ENCODE measurements at places on chromosomes 7 and 10.

DNA sequence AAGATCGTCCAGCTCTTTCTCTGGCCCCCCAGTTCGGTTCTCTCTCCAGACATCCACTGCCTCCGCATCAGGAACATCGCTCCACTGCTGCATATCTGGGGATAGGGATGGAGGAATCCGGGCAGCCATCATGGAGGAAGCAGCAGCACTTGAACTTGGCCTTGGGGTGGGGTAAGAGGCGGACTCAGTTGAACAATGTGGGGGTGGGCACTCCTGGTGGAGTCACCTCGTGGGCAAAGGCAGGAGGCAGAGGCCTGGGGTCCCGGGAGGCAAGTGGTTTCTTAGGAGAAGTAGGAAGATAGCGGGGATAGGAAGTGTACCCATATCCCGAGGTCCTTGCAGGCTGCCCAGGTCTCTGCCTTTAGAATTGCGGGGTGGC lies 98.3 kb downstream of the CHST15 start:
- DNase-seq = no peak

GRCh38 chr10:103111031-103111917 lies 81.8 kb downstream of the NT5C2 start:
- no peak for DNase-seq

DNA sequence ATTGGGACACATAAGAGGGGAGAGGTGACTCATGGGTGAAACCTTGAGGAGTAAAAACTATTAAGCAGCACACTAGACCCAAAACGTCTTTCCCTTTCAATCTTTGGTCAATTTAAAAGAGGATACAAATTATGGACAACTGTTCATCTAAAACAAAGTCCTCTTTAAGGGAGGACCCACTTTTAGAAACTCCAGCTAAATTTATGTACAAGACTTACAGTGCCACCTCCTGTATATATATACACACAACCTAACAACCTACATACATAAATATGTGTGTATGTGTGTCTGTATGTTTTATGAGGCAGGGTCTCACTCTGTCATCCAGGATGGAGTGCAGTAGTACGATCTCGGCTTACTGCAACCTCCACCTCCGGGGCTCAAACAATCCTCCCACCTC lies 18.1 kb upstream of the ZC3HAV1 start:
- DNase-seq = no peak

DNA sequence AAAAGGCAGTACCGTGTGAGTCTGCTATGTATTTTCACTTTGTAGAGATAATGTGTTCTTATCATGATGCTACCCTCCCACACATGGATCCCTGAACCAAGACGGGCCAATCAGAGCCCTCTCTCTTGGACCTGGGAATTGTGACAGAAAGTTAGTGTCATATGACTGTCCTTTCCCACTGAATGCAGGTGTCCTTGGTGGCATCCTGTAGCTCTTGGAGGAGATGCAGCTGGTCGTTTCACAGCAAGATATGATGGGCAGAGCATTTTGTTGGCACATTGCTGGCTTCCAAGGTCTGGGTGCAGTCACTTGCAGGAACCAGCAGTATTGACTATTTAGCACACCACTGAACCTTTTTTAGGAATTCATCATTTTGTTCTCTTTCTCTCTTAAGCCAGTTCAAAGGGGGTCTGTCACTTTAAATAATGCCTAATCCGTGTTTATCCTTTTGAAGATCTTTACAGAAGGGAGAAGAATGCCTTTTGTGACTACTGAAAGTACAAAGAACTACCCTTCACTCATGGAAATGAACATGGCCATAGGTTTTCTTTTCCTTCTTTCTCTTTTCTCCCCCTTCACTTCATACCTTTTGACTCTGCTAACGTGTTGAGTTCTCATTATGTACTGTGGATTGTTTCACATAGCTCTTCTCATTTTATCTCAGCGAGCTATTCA lies 125.1 kb downstream of the PLXDC2 start:
- no peak for DNase-seq

DNA sequence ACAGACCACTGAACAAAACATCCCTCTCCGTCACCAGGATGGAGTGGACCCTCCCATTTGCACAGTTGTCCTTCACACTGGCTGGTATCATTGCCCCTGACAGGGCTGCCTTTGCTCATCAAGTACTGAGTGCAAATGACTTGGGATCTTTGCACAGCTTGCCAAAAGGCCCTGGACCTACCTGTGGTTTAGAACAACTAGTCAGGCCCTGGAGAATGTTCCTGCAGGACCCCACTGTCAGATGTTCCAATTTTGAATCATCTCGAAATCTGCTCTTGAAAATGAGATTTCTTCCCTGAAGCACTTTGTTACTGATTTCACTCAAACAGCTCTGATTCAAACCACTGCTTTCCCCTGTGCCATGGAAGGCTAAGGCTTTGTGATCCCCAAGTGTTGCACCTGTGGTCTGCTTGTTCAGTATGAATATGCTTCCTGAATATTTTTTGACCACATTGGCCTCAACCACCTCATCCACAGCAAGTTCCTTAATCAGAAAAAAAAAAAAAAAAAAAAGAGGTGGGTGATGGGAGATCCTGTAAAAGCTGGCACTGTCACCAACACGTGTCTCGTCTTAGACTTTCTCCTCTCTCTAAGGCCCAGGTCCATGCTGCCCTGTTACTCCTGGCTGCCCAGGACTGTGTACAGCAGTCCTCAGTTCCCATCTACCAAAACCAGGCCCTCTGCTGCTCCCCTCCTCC lies 2.7 kb upstream of the AOAH start:
- no peak for DNase-seq

DNA sequence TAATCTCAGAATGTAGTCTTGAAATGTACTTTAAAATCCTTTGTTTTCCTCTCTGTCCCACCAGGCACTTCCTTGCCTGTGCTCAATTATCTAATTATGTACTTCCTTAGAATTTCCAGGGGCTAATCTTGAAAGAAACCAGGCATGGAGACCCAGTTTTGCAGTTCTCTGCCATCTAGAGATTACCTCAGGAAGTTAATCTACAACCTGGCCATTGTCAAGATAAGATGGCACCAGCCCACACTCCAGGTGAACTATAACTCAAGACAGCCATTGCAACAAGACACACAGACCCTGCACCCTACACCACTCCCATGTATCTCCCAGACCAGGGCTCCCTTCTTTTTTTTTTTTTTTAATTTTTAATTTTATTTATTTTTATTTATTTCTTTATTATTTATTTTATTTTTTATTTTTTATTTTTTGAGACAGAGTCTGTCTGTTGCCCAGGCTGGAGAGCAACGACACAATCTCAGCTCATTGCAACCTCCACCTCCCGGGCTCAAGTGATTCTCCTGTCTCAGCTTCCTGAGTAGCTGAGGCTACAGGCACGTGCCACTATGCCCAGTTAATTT lies 85.9 kb upstream of the TRIM24 start:
- DNase-seq = no peak

- DNase-seq = peak; percentile 74
Observed at GRCh38 chr10:123154711-123155505, 706 bp downstream of the BUB3 start.

DNA sequence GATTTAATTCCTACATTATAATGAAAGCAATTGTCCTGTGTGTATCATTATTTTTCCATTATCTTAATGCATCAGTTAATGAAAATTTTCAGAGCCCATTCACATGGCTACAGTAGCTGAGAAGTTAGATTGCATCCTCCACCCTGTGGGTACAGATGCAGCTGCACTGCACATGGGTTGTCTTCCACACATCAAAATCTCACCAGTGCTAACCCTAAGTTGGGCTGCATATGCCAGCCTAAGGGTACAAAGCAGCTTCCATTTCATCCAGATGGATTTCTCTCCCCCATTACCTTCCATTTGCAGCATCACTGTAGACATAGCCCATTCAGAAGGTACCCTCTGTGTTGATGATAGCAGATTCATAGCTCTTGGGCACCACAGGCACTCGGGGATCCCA lies 74.7 kb upstream of the WDR11 start:
- DNase-seq = no peak

DNA sequence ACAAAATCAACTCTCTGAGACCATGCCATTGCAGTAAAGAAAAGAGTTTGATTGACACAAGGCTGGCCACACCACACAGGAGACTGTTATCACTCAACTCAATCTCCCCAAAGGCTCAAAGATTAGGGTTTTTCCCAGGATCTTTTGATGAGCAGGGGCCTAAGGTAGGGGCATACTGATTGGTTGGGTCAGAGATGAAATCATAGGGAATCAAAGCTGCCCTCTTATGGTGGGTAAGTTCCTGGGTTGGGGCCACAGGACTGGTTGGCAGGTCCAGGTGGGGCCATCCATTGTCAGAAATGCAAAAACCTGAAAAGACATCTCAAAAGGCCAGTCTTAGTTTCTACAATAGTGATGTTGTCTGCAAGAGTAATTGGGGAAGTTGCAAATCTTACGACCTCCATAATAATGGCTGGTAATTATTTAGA lies 91.6 kb downstream of the AKR1D1 start:
- no peak for DNase-seq

GRCh38 chr7:84137812-84138211 lies 56.8 kb downstream of the SEMA3A start:
- no peak for DNase-seq

DNA sequence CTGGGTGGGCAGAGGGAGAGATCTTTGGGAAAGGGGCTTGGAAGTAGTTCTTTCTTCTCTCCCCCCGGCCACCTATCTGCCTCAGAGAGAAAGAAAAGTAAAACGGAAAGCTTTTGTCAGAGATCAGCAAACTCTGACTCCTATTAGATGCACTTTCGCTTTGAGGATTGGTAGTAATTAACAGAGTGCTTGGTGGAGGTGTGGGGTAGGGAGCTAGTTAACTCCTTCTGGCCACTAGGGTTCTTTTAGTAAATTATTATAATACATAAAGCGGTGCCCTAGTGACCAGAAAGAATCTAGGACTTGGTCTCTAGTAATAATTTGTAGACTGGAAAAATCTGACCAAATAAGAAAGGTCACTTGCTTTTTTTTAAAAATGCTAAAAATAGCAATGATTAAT lies 54.6 kb downstream of the CPVL start:
- no peak for DNase-seq

- DNase-seq = peak; percentile 82
Observed at GRCh38 chr7:99997545-99998137, 17.8 kb upstream of the ZKSCAN1 start.

- no peak for DNase-seq
Observed at GRCh38 chr10:34906067-34906965, 91.2 kb upstream of the PARD3 start.

DNA sequence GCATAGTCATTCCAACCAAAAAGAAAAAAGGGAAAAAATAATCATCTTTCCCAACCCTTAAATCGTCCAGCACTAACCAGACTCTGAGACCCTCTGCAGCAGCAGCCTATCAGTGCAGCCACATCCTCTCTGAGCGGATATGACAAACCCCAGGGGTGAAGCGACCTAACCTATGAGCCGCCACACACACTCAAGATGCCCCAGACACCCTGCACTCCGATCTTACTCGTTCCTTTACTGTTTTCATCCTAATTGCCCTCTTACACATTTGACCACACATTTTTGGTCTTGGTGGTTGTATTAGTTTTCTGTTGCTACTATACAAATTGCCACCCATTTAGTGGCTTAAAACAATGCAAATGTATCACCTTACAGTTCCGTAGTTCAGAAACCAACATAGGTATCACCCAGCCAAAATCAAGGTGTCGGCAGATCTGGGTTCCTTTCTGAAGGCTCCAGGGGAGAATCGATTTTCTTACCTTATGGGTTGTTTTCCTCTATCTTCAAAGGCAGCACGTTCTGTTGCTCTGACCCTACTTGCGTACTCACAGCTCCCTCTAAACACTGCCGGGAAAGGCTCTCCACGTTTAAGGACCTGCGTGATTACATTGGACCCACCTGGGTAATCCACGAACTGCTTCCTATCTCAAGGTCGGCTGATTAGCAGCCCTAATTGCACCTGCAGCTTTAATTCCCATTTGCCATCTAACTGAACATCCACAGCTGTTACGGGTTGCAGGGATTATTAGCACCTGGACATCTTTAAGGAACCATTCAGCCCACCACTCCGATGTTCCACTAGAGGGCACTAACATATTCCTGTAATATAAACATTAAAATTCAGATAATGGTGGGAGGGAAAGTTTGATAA lies 37.3 kb upstream of the PRSS1 start:
- no peak for DNase-seq

DNA sequence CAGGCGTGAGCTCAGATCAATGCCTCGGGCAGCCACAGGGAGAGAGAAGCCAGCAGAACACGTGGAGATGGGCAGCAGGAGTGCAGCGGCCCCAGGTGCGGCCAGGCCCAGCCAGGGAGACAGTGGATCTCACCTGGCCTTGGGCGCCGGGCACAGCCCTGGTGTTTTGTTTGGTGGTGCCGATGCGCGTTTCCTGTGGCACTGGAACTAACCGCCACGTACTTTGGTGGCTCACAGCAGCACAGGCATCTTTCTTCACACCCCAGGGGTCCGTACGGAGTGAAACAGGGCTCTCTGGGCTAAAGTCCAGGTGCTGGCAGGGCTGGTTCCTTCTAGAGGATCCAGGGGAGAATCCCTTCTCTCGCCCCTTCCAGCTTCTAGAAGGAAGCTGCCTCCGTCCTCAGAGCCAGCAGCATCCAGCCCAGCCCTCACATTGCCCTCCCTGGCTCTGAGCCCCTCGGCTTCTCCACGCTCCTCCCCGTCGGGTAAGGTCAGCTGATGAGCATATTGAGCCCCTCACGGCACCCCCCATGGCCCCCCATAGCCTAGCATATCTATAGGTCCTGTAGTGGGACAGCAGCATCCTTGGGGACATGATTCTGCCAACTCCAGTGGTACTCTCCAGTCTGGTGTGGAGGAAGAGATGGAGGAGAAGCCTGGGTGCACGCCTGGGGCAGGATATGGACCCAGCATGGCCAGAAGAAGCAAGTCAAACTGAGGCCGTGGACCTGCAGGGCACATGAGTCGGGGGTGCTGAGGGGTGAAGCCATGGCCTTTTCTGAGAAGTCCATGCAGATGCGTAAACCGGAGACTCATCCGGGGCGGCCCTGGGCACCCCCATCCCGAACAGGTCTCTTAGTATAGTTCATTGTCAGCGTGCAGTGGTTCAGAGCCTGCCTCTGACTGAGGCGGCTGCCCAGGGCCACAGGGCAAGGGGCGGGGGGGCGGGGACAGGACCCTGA lies 43.4 kb upstream of the PPP2R2D start:
- no peak for DNase-seq

GRCh38 chr10:123800289-123800688 lies 91.3 kb downstream of the CPXM2 start:
- no peak for DNase-seq

DNA sequence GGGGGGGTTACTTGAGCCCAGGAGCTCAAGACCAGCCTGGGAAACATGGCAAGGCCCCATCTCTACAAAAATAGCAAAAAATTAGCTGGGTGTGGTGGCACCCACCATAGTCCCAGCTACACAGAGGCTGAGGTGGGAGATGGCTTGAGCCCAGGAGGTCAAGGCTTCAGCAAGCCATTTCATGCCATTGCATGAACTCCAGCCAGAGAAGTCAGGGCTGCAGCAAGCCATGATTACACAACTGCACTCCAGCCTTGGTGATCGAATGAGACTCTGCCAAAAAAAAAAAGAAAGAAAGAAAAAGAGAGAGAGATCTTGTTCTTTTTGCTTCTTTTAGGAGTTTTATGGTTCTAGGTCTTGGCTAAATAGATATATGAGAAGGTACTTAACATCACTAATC lies 200.2 kb upstream of the PHYHIPL start:
- no peak for DNase-seq

GRCh38 chr10:106711313-106711906 lies 453.1 kb downstream of the SORCS1 start:
- DNase-seq = no peak

- no peak for DNase-seq
Observed at GRCh38 chr7:12578930-12579640, 8.6 kb downstream of the SCIN start.

- DNase-seq = no peak
Observed at GRCh38 chr10:74093530-74094164, 57.0 kb downstream of the AP3M1 start.

- DNase-seq = no peak
Observed at GRCh38 chr7:94003446-94004023, 620 bp downstream of the BET1 start.
